Left cardiac atrium (tissue), 4 donors: ENCODE measurements at places on chromosomes 13 and 19.

DNA sequence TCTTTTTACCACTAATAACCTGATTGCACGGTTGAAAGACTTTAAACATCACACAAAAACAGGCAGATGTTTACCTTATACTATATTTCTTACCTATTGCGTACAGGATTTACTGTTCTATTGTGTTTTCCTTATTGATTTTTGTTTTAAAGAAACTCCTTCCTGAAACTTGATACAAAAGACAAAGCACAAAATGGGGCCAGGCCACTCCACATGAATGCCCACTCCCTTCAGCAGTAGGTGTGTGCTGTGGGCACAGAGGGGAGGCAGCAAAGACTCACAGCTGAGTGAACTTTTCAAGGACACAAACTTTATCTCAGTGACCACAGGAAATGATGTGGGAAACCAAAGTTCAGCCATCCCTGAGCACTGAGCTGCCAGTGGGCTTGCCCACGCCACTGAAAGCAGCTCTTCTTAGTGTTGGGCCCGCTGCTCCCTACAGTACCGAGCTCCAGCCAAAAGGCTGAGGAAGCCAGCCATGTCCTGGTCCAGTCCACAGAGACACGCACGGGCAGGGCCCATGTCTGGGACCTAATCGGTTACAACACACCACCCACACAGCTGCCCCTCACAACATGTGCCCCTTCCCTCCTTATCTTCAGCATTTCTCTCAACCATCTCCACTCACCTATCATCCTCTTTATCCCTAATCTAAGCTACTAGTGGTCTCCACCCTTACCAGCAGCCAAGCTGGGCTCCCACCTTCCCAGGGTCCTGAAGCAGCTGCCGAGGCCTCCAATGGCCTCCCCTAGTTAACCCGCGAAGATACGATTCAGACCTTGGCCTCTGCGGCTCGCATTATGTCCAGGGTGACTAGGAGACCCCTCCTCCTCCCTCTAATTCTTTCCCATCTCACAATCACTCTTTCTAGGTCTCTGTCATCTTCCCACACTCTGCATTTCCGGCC is 39.5 kb downstream of the ATP7B start:
- no peak for DNase-seq

DNA sequence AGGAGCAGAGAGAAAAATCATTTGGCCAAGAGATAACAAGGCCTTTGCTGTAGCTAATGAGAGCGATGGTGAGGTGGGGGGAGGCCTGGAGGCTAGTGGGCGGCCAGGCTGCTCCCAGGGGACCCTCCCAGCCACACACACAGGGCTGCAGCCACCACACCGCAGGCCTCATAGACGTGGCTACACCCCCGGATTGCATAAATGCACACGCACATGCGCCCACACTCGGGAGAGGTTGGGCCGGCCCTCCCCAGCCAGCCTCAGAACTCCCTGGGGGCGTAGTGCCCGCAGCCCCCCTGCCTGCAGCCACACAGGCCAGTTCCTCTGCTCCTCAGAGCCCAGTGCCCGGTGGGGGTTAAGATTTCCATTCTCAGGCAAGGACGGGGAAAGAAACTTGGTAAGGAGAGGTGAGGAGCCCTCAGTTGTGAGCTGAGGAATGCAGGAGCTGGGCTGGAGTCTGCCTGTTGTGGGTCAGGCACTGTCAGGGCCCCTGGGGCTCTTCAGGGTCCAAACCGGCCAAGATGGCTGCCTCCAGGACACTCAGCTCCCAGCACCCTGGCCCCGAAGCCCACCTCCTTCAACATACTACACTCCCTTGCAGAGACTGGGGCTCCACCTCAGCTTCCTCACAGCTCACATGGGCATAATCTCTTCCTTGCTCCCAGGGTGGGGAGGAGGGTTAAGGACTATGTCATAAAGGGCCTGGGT is 8.0 kb downstream of the PTH2 start:
- DNase-seq, result no peak

- DNase-seq, result peak; percentile 50
Measured at GRCh38 chr19:43465468-43466120, at the start of gene LYPD3. TSS of gene LYPD3 (minus strand) at chr19:43465608. CDS start at chr19:43465571, 37 bp downstream.

GRCh38 chr13:82330499-82330898 is 1551.8 kb downstream of the SLITRK1 start:
- no peak for DNase-seq

DNA sequence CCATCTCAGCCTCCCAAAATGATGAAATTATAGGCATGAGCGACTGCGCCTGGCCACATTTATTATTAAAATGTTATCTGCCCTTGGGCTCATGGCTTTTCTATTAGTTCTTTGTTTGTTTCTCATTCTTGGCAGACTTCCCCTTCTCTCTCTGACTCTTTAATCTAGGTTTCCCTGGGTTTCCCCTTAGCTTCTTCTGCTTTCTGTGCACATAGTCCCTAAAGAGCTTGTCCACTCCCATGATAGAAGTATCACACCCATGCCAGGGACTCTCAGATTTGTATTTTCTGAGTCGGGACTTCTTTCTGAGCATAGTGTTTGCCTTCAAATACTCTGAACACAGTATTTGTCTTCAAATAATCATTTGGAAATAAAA is 38.6 kb upstream of the ITM2B start:
- DNase-seq, result no peak

DNA sequence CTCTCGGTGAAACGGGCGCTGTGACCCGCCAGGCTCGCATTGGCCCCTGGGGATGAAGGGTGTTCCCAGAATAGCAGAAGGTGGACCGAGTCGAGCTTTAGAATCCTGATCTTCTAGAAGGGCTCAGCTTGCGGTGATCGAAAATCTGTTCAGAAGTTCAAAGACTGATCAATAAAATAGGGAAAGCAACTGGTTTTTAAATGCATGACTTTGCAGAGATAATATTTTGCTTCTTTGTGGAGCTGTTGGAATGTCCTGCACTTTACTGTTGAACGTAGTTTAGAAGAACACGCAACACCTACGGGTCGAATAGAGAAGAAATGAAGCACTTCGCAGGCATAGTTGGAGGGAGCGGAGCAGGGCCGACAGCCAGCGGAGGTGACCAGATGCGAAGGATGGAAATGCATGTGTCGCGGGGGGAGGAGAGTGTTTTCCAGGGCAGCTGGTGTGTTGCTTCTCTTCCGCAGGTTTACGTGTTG is 766 bp downstream of the CEBPG start:
- no peak for DNase-seq
